ENCODE measurements at places on chromosomes 3 and 15.

GRCh38 chr15:39499681-39500080 lies 81.2 kb upstream of the THBS1 start:
- no peak for DNase-seq

- DNase-seq = no peak
These were observed 30.7 kb downstream of the XXYLT1 start for GRCh38 chr3:195240171-195240701.

GRCh38 chr15:24898715-24899272 lies 56.0 kb upstream of the SNRPN start:
- no peak for DNase-seq

GRCh38 chr3:141067206-141067974 lies 16.2 kb downstream of the SPSB4 start:
- DNase-seq = no peak
